ENCODE measurements at places on chromosomes 12 and 14.

DNA sequence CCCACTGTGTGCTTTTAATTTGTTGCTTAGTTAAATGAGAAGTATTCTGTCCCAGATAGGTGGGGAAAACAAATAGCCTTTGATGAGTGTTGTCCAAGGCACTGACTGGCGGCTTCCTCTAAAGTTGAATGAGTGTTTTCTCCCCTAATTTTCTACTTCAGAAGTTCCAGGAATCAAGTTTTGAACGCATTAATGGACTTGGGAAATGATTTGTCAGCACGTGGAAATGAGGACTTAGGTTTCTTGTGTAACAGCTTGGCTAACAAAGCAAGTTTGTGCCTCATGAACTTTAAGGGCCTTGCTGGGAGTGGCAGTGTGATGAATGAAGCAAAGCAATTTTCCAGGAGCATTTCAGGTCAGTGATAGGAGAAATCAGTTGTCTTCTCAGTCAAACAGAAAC is 56.9 kb downstream of the LIN52 start:
- no peaks in the 10 kb centered on the region for H3K27me3 ChIP-seq
- no peaks in the 10 kb centered on the region for H3K4me1 ChIP-seq
- DNase-seq: no peak
- H3K36me3 ChIP-seq: no peaks in the 10 kb centered on the region

DNA sequence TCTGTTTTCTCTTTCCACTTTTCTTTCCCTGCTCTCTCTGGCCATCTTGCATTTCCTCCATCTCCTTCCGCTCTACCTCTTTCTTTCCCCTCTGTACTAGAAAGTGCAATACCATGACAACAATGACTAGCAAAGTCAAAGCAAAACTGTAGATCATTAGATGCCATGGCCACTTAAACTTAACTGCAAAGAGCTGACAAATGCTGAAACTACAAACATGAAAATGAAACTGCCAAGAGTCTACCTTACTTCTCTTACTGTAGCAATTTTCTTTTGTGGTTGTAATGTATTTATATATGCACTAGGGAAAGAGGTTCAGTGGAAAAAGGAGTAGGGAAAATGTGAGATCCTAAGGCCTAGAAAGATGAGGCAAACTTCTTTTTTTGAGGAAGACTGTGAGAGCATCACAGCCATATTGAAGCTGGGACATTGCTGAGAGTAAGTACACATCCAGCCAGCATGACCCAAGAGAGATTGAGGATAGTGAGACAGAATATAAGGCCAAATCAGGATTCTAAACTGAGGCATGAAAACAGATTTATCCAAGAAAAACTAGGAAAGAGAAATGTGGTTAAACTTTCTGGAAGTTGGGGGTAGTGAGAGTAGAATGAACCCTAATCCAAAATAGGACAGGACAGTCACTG is 276.6 kb upstream of the NAV3 start:
- H3K4me3 ChIP-seq: no peak overlapping the region
- H3K27ac ChIP-seq: no peak overlapping the region
- no peaks in the 10 kb centered on the region for H3K4me1 ChIP-seq

- peaks cover 2% of the 10 kb centered on the region for H3K36me3 ChIP-seq
- no peak for DNase-seq
- no peak overlapping the region for H3K27ac ChIP-seq
- no peak overlapping the region for H3K4me3 ChIP-seq
Measured at GRCh38 chr14:103594265-103594664, 31.5 kb downstream of the COA8 start.

GRCh38 chr14:76958020-76958979 is 70.2 kb downstream of the IRF2BPL start:
- H3K36me3 ChIP-seq: no peaks in the 10 kb centered on the region
- H3K27me3 ChIP-seq: no peaks in the 10 kb centered on the region
- no peak overlapping the region for H3K4me3 ChIP-seq
- H3K27ac ChIP-seq: peak overlapping the region; percentile 35

- DNase-seq: no peak
- H3K36me3 ChIP-seq: no peaks in the 10 kb centered on the region
- no peaks in the 10 kb centered on the region for H3K27me3 ChIP-seq
- no peak overlapping the region for H3K27ac ChIP-seq
Measured at GRCh38 chr12:64551676-64552075, 58.6 kb upstream of the RASSF3 start.

DNA sequence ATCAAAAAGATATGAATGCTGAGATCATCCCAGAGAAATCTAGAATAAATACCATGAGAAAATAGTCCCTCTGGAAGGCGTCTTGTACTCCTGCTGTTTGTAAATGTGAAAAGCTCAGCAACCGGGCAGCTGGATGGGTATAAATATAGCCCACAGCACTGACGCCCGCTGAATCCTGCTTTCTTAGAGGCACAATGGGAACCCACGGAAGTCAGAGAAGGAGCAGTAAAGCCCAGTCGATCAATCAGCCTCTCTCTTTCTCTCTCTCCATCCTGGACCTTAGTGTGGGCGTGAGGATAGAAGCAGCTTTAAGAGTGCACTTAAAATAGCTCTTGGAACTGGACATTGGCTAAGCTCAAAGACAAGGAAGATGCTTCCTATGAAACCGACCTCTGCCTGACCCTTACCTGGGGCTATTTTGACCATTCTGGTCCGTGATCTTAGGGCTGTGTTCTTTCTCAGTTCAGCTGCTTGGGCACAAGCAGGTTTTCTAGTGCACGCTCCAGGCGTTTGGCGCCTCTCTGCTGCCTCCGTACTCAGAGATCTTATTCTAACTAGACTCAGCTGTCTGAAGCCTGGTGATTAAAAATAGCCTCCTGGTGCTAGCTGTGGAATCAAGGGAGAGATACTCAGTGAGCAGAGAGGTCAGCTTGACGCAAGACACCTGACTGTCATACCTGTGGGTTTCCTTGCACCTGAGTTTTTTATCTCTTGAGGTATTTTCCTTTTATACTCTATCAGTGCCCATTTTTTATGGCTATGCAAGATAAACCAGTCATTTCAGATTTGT is 144.6 kb downstream of the ETV6 start:
- no peak for DNase-seq
- H3K36me3 ChIP-seq: no peaks in the 10 kb centered on the region
- no peak overlapping the region for H3K27ac ChIP-seq
- H3K27me3 ChIP-seq: no peaks in the 10 kb centered on the region
- H3K4me3 ChIP-seq: no peak overlapping the region

DNA sequence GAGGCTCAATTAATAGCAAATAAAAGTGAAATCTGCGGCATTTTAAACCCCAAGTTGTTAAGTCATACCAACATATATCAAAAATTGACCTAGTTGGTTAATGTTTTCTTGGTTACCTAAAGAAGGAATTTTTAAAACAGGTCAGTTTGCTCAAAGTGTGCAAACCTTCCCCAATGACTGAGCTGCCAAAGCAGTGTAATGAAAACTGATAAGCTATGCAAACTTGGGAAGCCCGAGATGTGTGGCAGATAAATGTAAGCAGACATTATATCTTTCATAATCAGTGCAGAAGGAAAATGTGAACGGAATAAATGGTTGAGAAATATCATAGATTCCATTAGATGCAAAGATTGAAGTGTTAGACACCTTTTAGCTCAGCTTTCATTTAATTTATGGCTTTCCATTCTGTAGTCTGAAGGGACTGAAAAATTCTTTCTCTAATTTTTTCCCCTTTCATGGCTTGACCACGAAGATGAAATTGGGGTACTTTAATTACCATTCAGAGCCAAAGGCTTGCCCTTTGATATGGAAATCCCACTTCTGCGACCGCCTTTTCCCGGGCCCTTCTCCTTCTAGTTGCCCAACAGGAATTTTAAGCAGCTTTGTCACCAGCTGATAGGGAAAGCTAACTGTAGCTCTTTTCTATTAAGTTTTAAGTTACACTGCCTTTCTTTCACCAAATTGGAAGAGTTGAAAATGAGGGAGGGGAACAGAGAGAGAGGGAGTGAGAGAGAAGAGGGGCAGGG is 306.6 kb upstream of the SOX5 start:
- no peaks in the 10 kb centered on the region for H3K4me1 ChIP-seq
- no peaks in the 10 kb centered on the region for H3K36me3 ChIP-seq
- no peak overlapping the region for H3K4me3 ChIP-seq
- no peak overlapping the region for H3K27ac ChIP-seq
- DNase-seq: no peak
- H3K27me3 ChIP-seq: no peaks in the 10 kb centered on the region

Data from T-cell (primary cell).